HT-29 (cell line): ENCODE measurements at places on chromosomes 12 and 14. TPM values are rescaled to one million over a fixed set of nuclear protein-coding genes. Genes with fewer than 3 reads are reported as not detected.
A peak's percentile ranks its signal among the peaks of the same experiment; 100 is the strongest.

DNA sequence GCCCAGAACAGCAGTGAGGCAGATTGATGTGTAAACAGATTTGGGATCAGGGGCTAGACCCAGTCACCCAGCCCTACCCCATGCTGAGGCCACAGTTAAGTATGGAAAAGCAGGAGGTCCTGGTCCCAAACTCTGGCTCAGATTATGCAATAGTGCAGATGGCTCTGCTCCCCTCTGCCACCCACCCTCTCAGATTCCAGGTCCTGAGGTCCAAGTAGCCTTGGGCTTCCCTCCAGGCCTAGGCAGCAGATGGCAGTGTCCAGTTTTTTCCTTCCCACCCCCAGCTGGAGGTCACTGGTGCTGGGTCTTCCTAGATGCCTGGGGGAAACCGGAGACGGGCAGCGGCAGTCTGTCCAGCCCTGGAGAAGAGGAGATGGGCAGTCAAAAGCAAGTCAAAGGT is 2.8 kb upstream of the DHH start:
- no peak for DNase-seq

GRCh38 chr12:25491396-25492325 is 61.4 kb downstream of the LMNTD1 start:
- no peak for DNase-seq

DNA sequence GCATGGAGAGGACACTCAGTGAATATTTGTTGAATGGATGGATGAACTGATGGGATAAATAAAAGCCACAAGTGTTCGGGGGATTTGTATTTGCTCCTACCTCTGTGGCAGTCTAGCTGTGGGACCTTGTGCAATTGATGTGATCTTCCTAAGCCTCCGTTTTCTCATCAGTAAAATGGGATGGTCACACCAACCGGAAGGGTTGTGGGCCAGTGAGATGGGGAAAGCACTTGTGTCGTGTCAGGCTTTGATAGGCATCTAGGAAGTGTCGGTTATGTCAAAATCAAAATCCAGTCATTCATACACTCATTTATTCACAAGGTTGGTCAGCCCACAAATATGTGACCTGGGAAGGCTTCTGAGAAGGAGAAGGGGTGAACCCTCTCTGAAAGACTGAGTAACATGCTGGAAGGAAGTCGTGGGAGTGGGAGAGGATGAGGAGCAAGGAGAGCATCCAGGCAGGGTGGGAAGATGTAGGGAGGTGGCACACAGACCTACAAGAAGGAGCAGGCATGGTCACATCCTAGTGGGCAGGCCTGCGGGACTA is 7.8 kb upstream of the SERPINA9 start:
- DNase-seq = no peak

DNA sequence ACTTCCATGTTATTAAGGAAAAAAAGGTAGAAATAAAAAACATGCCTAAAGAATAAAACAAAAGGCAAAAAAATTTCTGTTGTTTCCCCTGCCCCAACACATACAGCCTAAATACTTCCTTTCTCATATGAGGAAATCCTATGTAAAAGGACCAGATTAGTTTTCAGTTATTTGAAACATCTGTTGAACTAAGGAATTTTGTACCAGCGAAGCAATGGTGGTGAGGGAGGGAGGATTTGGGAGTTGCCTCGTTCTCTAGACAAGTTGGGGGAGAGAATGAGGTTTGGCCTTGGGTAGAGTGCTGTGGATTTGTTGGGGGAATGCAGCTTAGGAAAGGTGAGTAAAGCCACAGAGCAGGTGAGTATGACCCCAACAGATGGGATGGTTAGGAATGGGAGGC is 141.5 kb upstream of the RFLNA start:
- no peak for DNase-seq

- no peak for DNase-seq
Observed at GRCh38 chr12:13223941-13224340, 27.4 kb downstream of the EMP1 start.

DNA sequence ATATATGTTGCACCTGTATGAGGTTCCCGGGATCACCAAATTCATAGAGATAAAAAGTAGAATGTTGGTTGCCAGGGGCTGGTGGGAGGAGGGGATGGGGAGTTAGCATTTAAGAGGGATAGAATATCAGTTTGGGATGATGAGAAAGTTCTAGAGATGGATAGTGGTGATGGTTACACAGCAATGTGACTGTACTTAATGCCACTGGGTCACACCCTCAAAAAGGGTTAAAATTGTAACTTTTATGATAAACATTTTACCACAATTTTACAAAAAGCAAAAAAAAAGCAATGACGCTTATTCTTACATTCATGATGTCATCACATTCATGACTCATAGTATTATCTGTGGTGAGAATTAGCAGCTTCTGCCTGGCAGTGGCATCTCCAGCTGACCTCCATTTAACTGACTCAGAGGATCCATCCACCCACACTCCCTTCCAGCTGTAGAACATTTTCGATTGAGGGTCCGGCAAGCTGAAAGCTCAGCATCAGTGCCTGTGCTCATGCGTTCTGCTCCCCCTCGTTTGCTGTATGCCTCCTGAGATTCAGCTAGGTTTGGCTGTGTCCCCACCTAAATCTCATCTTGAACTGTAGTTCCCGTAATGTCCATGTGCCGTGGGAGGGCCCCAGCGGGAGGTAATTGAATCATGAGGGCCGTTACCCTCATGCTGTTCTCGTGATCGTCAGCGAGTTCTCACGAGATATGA is 64.8 kb upstream of the TMEM260 start:
- DNase-seq = no peak

DNA sequence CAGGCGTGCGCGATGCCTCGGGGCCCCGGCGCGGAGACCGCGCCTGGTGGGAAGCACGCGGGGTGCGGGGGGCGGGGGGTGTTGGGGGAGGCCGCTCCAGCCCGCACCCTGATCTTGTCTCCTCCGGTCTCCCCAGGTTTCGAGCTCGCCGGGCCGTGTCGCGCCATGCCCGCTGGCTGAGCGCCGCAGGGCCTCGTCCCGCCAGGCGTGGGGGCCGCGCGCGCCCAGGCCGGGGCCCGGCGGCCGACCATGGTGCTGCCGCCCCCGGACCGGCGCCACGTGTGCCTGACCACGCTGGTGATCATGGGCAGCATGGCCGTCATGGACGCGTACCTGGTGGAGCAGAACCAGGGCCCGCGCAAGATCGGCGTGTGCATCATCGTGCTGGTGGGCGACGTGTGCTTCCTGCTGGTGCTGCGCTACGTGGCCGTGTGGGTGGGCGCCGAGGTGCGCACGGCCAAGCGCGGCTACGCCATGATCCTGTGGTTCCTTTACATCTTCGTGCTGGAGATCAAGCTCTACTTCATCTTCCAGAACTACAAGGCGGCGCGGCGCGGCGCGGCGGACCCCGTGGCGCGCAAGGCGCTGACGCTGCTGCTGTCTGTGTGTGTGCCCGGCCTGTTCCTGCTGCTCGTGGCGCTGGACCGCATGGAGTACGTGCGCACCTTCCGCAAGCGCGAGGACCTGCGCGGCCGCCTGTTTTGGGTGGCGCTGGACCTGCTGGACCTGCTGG is 2.4 kb downstream of the TMEM121 start:
- DNase-seq = no peak

KRT85 gene
- total RNA-seq = not detected in 2 replicates

DNA sequence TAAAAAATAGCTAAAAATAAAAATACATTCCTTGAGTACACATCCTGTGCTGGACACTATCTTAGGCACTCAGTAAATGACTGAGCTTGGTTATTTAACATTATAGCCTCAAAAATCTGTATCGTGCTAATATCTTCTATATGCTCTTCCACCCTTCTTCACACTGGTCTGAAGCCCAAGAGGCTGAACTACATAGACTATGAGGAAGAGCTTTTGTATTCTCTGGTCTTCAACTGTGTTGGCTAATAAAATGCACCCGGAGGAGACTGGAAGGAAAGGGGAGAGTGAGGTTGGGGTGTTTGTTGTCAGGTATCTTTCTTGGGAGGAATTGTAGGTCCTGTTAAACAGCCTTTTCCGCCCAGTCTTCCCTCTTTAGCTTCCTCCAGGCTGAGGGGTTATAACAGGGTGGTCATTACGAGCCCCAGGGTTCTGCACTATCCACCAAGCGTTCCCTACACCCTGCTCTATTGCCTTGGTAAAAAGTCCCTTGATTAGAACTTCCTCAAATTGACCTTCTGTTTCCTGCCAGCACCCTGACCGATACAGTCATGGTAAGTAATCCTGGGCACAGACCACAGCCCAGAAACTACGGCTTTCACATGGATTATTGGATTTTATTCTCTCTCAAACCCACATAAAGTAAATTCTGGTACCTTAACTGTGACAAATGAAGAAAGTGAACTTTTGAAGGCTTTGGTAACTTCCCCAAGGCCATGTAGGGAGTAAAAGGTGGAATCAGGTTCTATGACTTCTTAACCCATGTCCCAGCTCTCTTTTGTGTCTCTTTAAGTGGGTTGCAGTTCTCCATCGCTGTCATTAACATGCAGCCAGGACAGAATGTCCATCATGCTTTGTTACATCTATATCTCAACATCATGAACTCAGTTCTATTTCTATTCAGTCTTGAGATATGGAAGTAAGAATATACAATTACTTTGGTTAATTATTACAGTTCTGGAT is 71.3 kb downstream of the PTHLH start:
- no peak for DNase-seq

- DNase-seq = no peak
Observed at GRCh38 chr14:59363531-59364226, 101.5 kb downstream of the GPR135 start.

DNA sequence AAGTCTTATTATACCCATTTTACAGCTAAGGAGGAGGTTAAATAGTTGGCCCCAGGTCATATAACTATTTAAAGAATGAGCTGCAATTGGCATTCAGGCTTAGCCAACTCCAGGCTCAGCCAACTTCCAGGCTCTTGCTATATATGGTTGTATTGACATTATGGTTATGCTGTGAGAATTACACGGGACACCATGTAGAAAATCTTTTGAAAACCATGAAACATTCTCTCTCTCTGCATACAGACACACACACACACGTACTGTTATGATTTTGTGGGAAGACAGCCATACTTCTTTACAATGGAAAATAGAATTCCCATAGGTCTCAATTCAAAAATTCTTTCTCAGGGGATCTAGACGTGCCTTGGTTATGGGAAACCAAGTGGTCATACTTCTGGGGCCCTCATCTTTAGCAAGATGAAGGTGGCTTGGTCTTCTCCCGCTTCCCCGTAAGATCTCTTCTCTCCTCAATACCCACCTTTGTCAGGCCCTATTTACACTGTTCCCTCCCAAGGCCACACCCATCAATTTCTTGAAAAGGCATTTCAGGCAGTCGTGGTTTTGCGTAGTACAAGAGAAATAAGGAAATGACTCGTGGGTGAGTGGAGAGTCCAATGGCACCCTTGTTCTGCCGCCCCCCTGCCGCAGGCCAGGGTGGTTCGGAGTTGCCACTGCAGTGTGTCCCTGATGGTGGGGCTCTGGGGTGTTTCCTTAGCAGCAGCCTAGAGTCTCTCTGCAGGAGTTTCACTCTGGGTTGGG is 10.0 kb upstream of the GPRC5A start:
- DNase-seq = peak; percentile 71

DNA sequence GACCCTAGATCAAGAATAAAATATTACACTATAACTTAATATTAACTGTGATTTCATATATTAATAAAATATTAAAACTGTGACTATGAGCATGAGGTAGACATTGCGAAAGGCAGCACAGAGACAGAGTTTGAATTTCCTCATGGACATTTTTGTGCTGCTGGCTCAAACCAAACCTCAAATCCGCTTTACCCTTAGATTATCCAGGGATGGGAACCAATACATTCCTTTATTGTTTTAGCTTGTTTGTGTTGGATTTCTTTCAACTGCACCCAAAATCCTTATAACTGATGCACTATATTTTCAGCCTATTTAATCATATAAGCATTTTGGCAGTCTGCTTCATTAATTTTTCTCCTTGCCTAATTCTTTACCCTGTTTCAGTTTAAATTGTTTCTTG is 436.7 kb downstream of the ATP23 start:
- no peak for DNase-seq

- DNase-seq = no peak
Observed at GRCh38 chr12:96424601-96425000, 24.4 kb upstream of the CDK17 start.

DNA sequence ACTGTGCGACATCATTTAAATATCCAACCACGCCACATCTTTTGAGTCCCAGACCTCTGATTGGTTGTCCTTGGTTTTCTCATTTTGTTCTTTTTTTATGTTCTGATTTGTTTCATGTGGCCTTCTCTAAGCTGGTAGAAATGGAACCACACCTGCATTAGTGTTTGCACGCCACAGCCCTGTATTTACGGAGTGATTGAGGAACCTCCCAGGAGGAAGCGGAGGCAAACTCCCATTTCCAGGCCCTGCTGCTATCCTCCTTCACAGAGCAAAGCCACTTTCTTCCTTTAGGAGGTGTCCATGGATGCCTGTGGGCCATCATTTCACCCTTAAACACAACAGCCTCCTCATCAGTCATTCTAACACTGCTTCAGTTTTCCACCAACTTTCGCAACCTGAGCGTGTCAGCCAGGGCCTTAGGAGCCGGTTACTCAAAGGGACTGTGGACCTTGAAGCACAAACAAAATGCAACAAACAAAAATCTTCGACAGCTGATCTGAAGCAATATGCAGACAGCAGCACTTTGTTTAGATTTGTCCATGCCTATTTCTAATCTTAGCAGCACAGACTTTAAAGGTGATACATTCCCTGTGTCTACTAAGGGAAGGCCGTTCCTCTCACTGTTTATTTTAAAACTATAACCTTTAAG is 1258.1 kb upstream of the TMEM132C start:
- no peak for DNase-seq

DNA sequence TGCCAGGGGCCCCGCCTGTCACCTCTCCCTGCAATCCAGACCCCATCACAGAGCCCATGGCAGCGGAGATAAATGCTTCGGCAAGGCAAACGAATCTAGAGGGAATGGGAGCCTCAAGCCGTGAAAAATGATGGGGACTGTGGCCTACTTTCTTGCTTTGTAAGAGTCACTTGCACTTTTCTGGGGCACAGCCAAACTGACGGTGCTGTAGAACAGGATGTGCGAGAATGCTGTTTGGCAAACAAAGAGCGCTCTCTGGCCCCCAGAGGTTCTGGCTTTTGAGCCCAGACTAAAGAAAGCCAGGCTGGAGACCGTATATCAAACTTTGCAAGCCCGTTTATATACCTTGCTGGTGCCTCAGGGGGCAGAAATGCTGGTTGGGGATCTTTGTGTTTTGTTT is 108.7 kb downstream of the CACNA1C start:
- peak; percentile 27 for DNase-seq

GRCh38 chr12:58703866-58704265 is 216.4 kb downstream of the LRIG3 start:
- no peak for DNase-seq

- DNase-seq = peak; percentile 42
Observed at GRCh38 chr12:31474751-31475150, 116.2 kb downstream of the DENND5B start.

- no peak for DNase-seq
Observed at GRCh38 chr14:91774140-91775096, 42.5 kb upstream of the CATSPERB start.
